Activated CD4-positive, alpha-beta T cell treated with anti-CD3 and anti-CD28 coated beads, Interleukin-2, amount 10 ng/mL, durations not matched to agents 24 days and 14 days (primary cell): ENCODE measurements at places on chromosomes 16 and 17. TPM values are rescaled to one million over a fixed set of nuclear protein-coding genes. Genes with fewer than 3 reads are reported as not detected.
A peak's percentile ranks its signal among the peaks of the same experiment; 100 is the strongest.

DNA sequence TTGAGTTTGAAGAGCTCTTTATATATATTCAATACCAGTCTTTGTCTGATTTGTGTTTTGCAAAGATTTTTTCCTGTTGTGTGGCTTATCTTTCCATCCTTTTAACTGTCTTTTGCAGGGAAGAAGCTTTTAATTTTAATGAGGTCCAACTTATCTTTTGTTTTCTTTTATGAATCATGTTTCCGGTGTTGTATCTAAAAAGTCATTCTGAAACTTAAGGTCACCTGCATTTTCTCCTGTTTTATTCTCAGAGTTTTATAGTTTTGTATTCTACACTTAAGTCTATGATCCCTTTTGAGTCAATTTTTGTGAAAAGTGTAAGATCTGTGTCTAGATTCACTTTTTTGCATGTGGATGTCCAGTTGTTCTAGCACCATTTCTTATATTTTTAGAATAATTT lies 24.6 kb upstream of the COX10 start:
- peaks cover 38% of the 10 kb centered on the region for H3K4me1 ChIP-seq
- DNase-seq = no peak
- peak overlapping the region; percentile 53 for H3K27ac ChIP-seq
- peaks cover 42% of the 10 kb centered on the region for H3K36me3 ChIP-seq
- H3K27me3 ChIP-seq = no peaks in the 10 kb centered on the region

DNA sequence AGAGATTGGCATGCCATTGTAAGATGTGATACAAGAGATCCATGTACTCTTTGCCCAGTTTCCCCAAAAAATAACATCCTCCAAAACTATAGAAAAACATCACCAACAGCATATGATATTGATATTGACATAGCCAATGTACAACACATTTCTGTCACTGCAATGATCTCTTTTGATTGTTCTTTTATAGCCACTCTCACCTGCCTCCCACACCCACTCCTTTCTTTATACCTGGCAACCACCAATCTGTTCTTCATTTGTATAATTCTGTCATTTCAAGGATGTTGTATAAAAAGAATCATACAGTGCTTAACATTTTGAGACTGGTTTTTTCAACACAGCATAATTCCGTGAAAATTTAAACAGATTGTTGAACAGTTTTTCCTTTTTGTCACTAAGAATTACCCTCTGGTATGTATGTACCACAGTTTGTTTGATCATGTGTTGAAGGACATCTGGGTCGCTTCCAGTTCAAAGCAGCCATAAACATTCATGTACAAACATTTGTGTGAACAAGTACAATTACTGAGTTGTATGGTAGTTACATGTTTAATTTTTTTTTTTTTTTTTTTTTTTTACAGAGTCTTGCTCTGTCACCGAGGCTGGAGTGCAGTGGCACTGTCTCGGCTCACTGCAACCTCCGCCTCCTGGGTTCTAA lies 9.9 kb downstream of the KRTAP9-1 start:
- peaks cover 5% of the 10 kb centered on the region for H3K27me3 ChIP-seq
- H3K4me1 ChIP-seq = no peaks in the 10 kb centered on the region
- H3K4me3 ChIP-seq = no peak overlapping the region
- no peak overlapping the region for H3K27ac ChIP-seq

Gene PABPN1L
- total RNA-seq = not detected in 2 replicates

Gene KRT27
- not detected in 2 replicates for total RNA-seq

Gene IGF2BP1
- 0.09 TPM in 1 of 2 replicates, not detected in the other for total RNA-seq

DNA sequence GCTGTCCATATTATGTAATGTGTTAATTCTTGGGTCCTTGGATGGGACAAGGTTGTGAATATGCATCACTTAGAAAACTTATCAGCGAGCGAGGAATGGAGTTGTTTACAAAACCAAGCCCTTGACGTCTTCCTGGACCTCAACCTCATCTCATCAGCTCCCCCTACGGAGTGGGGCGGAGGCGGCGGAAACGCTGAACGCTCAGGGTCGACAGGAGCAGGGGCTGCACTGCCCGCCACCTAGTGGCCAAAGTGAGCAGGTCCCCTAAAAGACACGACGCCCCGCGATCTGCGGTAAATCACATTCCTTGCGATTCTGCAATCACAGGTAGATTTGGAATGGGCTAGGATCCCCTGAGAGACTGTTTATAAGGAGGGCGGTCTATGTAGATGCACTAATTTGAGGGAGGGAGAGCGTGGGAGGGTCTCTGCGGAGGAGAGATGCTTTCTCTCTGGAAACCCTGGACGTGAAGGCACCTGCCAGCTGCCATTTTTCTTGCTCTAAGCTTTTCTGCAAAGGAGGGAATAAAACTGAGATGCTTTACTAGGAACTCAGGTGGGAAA lies 5.4 kb upstream of the ICAM2 start:
- peak; percentile 97 for DNase-seq
- H3K36me3 ChIP-seq = peaks cover 4% of the 10 kb centered on the region
- H3K4me3 ChIP-seq = peak overlapping the region; percentile 73

DNA sequence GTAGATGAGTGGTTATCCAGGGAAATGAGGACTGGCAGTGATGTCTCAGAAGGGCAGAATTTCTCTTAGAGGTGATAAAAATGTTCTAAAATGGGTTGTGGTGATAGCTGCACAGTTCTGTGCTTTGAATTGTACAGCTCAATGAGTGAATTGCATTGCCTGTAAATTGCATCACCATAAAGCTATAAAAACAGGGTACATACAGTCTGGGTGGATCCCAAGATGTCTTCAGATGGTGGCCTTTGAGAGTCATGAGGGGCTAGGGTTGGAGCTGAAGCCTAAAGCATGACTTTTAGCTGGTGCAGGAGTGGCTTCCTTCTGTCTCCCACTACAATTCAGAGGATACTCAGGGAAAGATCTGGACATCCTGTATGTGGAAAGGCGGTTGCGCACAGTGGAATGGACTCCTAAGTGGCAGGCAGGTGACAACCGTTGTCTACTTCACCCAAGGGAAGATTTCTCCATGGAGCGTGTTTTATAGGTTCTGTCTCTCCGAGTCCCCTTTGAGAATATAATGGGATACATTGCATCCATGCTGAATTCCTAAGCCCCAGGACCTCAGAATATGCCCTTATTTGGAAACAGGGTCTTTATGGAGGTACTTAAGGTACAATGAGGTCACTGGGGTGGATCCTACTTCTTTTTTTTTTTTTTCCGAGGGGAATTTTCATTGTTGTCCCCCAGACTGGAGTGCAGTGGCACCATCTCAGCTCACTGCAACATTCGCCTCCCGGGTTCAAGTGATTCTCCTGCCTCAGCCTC lies 1.6 kb upstream of the IL32 start:
- peaks cover 47% of the 10 kb centered on the region for H3K4me1 ChIP-seq
- H3K36me3 ChIP-seq = peaks cover 34% of the 10 kb centered on the region

Gene STX1B
- total RNA-seq = 0.75 and 0.78 TPM in 2 replicates
